Muscle of leg (tissue), 16 donors: ENCODE measurements at places on chromosomes 3 and 15. TPM values are rescaled to one million over a fixed set of nuclear protein-coding genes. Genes with fewer than 3 reads are reported as not detected.

GRCh38 chr3:183537295-183537730 is 18.2 kb downstream of the KLHL6 start:
- peak; percentile 49 for DNase-seq

DNA sequence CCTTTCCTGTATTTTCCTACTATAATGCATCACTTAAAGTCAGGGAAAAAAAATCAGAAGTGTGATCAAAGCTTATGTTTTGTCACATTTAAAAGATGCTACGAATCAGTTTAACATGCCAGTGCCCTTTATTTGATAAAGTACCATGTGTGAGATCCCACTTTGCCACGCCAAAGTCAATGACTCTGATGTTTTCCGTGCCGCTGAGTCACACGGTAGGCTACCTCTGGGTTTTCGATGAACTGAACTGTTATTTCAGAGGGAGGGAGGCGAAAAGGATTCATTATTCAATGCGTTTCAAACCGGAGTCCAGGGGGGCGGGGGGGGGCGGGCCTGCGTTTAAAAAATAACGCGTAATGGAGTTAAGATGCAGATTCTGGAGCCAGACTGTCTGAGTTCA is 203.0 kb downstream of the ABHD5 start:
- DNase-seq, result no peak

DNA sequence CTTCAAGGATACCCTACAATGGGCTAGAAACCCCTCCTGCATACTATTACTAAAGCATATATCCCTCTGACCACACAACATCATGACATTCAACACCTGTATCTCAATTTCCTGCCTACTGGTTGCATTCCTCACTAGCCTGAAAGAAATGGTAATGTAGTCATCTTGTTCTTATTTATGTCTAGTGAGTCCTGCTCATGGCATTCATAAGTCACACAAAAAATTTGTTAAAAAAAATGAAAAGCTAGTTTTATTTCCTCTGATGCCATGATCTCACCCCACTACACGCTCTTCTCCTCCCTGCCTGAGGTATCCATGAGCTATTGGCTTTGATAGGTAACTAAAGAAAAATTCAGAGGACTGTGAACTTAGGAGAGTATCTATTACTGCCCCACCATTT is 284.5 kb downstream of the ZNF385D start:
- no peak for DNase-seq

ESYT3 gene
- 11.0 TPM for total RNA-seq
